Stimulated activated naive CD8-positive, alpha-beta T cell treated with anti-CD3 and anti-CD28 coated beads, Interleukin-15, Interleukin-2, amounts not matched to agents 100 U/mL and 50 U/mL, for 24 hours (primary cell): ENCODE measurements at places on chromosomes 13 and 19.
A peak's percentile ranks its signal among the peaks of the same experiment; 100 is the strongest.

GRCh38 chr13:97028441-97029299 is 34.4 kb upstream of the OXGR1 start:
- DNase-seq: peak; percentile 59

DNA sequence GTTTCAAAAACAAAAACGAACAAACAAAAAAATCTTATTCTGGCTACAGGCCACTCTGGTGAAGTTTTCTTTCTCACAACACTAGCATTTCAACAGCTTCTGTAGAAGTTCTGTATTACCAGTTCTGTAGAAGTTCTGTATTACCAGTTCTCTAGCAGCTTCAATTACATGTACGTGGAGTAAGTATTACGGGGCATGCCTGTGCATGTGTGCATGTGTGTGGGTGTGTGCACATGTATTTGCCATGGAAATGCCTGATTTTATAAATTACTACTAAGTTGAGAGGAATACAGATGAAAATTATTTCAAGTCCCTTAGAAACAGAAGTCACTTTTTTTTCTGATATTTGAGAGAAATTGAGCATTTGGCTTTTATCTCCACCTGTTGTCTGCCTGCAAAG is 414.2 kb downstream of the FOXO1 start:
- no peak for DNase-seq

DNA sequence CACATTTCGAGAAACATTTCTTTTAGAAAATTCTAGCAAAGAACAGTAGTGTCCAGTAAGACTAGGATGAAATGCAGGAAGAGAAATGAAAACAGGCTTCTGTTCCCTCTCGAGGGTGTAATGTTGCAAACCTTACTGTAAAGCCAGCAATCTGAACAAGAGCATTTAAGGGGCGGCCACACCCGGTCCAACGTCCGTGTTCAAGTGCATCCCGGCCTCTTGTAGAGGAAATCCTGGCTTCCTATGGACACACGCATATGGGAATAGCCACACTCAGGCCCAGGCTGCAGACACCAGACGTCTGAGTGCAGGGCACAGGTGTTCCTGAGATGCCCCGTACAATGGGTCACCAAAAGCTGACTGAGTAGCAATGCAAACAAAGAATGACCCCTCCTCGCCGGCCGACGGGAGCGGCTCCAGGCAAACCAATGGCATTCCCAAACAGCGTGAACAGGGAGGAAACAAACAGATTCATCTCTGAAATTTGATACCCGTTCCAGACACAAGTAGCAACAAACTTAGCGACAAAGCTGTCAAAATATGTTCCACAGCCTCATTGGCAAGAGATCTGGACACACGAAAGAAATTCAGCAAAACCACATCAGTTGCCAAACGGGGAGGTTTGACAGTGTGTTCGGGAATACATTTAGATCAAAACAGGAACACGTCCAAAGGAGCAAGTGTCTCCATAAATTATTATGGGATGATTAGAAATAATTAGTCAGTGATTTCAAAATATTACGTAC is 278.6 kb upstream of the TSHZ3 start:
- DNase-seq: no peak

DNA sequence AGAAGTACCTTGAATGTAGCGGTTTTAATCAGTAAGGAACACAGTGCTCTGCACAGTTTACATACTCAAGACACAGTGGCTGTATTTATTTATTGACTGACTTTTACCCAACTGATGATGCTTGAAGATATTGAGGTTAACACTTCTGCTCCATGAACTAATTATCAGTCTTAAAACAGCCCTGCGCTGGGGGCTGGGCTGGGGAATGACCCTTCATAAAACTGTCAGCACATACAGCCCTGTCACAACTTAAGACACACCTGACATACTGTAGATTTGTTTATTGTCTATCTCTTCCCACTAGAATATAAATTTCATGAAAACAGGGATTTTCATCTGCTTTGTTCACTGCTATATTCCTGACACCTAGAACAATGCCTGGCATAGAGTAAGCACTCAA is 10.8 kb downstream of the NEK5 start:
- no peak for DNase-seq

- DNase-seq: peak; percentile 16
Observed at GRCh38 chr13:73715114-73715910, 418.9 kb downstream of the KLF12 start.

GRCh38 chr19:35347171-35347929 is at the start of gene FFAR1:
Gene FFAR1, plus strand, starts transcription at chr19:35347902. Its CDS starts 3,650 bp downstream, at chr19:35351552.
- peak; percentile 65 for DNase-seq

DNA sequence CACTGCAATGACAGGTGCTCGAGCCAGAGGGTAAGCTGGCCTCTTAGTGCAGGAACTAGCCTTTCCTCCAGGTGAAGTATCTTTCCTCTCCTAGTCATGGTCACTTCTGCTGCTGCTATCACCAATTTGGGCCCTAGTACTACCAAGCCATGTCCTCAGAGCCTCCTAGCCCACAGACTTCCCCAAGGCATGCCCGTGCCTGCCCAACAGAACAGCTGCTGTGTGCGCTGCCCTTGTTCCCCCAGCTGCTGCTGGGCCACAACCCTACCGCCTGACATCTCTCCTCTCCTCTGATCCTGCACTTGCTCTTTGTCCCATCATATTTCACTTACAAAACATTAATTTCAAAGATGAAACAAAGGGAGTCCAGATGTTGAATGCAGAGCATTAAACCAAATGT is 168.5 kb upstream of the FREM2 start:
- DNase-seq: no peak

- DNase-seq: no peak
Observed at GRCh38 chr13:110446575-110446890, 115.0 kb downstream of the RAB20 start.

GRCh38 chr13:108322206-108322824 is 52.8 kb downstream of the TNFSF13B start:
- no peak for DNase-seq

- peak; percentile 72 for DNase-seq
Observed at GRCh38 chr19:44643605-44644401, at the start of gene PVR. Gene PVR, plus strand, starts transcription at chr19:44643910. Its CDS starts 187 bp downstream, at chr19:44644097.

DNA sequence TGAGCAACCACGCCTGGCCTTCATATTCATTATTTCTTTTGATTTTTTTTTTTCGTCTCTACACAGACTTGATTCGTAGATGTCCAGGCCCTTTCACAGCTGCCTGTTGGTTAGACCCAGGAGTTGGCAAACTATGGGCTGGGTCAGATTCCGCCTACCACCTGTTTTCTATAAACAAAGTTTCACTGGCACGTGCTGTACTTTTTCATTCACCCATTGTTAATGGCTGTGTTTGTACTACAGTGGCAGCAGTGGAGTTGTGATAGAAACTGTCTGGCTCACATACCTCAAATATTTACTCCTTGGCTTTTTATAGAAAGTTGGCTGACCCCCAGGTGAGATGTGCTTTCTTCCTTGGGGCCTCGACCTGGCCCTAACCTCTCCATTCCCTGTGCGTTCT is 72.9 kb upstream of the TEX29 start:
- no peak for DNase-seq

DNA sequence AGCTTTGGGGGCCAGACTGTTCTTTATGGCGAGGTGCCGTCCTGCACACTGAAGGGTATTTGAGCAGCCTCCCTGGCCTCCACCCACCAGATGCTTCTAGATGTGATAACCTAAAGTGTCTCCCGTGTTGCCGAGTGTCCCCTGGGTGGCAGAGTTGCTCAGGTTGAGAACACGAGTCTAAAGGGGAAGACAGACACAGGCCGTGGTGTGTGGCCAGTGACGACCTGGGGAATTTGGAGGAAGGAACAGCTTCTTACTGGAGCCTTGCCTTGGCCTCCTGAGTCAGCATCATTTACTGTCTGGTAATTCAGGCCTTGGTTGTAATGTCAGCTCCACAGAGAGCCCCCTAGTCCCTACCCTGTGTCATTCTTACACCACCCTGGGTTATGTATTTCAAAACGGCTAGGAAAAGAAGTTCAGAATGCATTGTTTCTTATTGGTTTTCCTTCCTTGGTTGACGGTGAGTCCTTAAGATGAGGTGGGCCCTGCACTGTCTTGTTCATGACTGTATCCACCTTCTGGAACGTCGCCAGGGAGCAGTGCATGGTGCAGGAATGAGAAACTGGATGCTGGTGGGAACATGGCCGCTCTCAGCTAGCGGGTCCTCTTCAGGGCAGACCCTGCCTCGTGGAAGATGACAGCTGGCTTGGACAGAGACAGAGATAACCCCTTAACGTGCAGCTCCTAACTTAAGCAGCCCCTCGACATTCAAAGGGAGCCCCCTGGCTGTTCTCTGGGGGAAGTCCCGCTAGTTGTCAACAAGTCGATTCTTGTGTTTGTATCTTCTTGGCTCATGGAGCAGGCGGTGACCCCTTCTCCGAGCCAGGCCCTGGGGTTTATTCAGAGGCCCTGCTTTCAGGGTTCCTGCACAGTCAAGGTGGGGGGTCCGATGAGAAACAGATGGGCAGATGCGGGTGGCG is 7.2 kb downstream of the SIN3B start:
- DNase-seq: peak; percentile 18

- peak; percentile 23 for DNase-seq
Observed at GRCh38 chr13:94464771-94465170, 14.7 kb downstream of the DCT start.

DNA sequence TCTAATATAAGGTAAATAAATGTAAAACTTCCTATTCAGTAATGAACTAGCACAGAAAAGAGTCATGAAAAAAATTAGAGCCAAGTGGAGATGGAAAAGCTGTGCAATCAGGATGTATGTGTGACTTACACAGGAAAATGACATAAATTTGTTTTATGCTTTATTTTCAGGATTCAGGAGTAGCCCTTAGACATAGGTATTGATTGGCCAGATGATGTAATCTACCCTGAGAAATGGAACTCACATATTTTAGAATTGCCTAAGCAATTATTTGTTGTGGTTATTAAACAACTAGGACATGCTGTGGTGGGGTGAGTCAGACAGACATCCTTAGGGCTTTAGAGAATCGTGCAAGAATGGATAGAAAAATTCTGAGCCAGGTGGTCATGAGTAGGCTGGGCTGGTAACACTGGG is 110.6 kb downstream of the PCDH9 start:
- DNase-seq: no peak

- DNase-seq: peak; percentile 18
Observed at GRCh38 chr19:58305932-58306323, 751 bp downstream of the ERVK3-1 start.

- DNase-seq: no peak
Observed at GRCh38 chr13:22144806-22145205, 473.9 kb downstream of the FGF9 start.

- DNase-seq: no peak
Observed at GRCh38 chr19:50772476-50772875, 2.2 kb downstream of the GPR32 start.

DNA sequence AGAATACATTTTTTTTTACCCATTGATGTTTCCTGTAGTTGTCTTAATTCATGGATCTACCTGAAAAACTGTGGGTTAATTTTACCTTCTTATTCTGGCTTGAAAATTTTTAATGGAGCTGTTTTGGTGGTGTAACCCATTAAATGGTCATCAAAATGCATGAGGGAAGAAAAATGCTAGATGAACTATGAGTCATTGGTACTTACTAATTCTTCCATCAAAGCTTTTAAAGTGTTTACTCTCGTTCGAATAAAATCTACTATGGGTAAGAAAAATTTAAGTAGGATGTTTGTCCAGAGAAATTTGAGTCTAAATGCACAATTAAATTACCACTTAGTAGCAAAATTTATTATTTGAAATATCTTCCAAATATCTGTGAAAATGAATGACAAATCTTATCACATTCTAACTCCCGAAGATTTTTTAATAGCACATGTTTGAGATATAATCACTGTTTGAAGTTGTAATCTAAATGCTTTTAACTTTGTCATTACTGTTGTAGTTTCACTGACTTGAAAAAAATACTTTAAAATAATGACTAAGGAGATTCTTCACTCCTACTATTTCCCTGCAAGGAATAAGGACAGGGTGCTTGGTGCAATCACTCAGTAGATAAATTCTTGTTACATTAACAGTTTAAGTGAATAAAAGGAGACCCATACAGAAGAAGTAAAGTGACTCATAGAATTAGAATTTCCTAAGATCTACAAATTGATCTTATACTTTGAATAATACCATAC is 437.7 kb downstream of the IRS2 start:
- no peak for DNase-seq

- DNase-seq: no peak
Observed at GRCh38 chr13:98429977-98430736, 146.8 kb downstream of the STK24 start.

DNA sequence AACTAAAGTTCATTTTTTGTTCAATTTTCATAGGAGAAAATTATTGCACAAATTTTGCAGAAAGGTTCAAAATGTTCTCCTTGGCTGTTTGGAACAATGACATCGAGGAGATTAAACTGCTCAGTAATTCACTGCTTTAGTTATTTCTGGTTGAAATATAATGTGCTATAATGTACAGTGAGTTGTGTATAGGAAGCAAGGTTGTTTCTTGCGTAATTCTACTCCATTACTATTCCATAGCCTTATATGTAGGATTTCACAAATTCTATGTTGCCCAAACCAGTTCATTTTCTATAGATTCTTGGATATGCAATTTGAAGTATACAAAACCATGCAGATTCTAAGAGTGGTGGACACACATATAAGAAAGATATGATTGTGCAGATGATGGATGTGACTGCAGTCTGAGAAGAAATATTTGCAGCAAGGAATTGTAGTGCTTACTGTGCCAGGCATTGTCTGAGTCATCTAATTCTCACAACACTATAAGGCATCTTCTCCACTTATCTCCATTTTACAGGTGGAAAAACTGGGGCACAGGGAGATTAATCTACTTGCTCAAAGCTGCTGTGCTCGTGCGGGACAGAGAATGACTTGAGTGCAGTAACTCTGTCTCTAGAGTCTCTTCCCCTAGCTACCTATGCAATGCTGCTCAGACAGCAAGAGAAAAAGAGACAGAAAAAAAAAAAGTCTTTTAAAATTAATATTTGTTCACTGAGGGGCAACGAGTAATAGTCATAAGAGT is 515.5 kb downstream of the MYO16 start:
- no peak for DNase-seq

DNA sequence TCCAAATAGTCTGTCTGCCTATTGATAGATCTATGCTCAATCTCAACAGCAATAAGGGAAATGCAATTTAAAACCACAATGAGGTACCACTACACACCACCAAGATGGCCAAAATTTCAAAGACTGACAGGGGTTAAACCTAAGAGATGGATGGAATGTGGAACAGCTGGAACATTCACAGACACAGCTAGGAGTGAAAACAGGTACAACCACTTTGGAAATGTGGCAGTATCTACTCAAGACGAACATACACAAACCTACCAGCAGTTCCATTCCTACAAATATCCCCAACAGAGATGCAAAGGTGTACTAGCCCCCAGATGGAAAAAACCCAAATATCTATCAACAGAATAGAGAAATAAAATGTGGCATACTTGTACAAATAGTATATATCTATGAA is 86.4 kb downstream of the TSC22D1 start:
- DNase-seq: no peak

GRCh38 chr13:112270951-112271350 is 105.2 kb upstream of the SPACA7 start:
- DNase-seq: no peak

GRCh38 chr13:29483211-29483610 is 112.3 kb downstream of the SLC7A1 start:
- DNase-seq: no peak

DNA sequence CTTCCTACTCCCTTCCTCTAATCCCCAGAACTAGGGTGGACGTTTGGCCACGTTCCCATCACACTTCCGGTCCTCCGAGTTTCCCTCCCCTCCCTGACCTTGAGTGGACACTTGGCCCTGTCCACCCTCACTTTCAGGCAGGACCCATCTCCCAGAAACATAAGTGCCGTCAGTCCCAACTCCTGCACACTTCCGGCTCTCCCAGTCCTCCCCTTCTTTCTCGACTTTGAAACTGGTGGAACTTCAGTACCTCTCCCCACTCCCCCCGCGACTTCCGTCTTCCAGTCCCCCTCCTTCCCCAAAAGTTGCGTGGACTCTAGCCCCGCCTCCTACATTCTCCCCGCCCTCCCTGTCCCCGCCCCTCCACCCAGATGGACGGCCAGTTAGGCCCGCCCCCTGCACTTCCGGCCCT is 278 bp upstream of the ZNF274 start:
- no peak for DNase-seq
